ENCODE measurements at places on chromosomes 5 and 9.

DNA sequence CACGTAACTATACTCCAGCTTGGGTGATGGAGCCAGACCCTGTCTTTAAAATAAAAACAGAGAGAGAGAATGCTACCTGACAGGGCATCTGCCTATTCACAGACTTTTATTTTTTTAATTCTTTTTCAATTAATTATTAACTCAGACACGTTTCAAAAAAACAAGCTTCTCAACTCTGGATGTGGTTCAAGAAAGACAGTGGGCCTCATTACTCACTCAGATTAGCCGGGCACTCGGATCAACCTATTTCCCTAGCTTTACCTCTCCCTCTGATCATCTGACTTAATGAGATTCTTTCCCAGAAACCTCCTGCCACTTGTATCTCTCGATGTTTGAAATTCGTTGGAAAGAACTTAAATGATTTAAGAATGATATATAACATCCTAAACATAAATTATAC lies 134.1 kb downstream of the TRPM6 start:
- DNase-seq = no peak

DNA sequence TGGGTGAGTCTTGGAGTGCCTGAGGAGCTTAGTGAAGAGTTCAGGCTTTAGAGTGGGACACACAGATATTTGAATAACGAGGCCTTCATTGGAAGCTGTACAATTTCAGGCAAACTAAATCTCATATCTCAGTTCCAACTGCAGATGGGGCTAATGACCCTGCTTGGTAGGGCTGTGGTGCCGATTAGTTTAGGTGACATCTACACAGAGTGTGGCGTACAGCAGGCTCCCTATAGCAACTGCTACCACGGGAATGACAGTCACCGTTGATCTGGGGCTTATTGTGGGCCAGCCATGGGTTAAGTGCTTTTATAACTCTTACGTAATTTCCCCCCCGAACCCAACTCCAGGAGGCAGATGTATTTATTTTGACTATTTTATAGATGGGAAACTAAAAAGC lies 70.8 kb downstream of the FAT2 start:
- no peak for DNase-seq

- DNase-seq = no peak
Observed at GRCh38 chr5:174698156-174698555, 26.2 kb upstream of the MSX2 start.

DNA sequence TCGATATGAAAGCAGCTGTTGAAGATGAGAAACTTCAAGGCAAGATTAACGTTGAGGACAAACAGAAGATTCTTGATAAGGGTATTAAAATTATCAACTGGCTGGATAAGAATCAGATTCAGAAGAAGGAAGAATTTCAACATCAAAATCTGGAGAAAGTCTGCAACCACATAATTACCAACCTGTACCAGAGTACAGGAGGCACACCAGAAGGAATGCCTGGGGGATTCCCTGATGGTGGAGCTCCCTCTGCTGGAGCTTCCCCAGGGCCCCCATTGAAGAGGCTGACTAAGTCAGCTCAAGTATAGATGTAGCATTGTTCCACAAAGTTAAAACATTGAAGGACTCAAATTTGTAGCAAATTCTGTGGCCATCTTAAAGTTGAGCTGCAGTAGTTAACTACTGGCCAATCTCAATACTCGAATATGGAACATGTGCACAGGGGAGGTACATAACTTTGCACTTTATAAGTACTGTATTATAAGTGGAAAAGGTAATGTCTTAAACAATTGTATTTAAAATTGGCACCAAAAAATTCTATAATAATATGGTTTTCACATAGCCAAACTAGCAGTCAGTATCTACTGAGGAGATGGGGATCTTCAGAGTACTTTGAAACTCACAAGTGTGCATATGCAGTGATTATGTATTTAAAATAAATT lies 237.5 kb downstream of the CHSY3 start:
- DNase-seq = no peak

GRCh38 chr5:67880876-67881275 lies 334.7 kb upstream of the PIK3R1 start:
- DNase-seq = no peak

- DNase-seq = no peak
Observed at GRCh38 chr9:3576328-3576727, 50.5 kb upstream of the RFX3 start.

DNA sequence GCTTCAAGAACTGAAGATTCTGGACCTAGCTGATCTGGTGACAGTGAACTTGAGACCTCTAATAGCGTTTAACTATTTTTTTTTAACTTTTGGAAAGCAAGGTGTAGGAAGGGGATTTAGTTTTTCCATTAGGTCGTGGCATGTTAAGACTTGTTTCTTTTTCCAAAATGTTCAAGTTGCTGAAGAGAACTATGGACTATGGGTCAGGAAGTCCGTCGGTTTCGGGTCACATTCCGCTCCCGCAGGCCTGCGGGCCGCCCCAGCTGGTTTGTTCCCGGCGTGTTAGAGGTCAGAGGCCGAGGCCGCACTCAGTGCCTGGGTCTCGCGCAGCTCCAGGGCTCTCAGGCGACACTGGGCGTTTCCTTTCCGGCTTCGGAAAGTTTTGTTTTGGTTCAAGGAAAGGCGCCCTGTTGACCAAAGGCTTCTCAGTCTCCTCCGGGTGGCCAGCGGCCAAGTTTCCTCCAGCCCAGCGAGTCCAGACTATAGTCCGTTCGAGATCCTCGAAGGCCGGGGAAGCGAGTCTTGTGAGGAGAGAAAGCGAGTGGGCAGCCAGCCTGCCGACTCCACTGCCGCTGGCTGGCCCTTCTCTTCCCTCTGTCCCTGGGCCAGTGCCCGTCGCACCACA lies 586 bp upstream of the FCHO2 start:
- DNase-seq = no peak

DNA sequence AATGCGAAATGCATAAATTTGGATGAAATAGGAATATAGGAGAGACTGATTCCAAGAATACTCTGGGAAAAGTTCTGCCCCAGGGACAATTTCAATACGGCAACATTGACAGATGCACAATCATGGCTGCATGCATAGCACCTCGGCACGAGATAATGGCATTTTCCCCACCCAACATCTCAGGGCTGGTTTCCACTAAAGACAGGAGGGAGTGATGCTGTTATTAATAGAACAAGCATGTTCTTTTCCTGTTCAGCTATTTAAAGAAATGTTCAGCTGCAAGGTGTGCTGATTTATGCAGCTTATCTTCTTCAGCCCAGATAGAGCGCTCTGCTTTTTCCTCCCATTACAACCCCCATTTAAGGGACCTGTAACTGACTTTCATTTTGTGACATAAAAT lies 740.2 kb downstream of the TLR4 start:
- DNase-seq = no peak

DNA sequence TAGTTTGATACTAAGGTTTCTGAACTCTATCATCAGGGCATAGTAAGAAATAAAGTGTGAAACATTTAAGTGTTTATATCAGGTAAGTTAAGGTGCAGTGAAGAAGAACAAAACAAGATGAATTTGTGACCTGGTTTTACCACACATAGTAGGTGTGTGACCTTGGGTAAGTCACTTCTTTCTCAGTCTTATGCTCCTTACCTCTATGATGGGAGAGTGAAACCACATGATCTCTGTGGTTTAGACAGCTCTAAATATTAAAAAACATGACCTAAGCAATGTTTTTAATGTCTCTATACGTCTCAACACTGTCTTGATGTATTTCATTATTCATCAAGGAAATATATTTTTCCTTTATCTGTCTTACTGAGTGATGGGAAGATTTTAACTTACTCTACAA lies 629.6 kb upstream of the DMAC1 start:
- no peak for DNase-seq

DNA sequence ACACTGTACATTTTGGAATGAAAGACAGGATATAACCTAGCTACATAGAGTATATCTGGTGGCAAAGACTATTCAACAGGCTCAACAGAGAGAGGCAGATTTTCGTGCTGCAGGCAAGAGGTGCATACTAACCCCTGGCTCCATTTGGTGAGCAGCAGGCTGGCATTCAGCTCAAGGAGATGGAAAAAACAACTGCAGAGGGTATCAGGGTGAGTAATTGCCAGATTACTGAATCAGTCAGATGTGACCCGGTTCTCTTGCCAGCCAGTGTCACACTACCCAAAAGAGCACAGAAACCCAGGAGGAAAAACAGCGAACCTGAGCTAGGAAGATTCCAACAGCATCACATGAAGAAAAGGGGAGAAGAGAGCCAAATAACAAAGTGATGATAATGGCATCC lies 130.4 kb upstream of the PRLR start:
- no peak for DNase-seq

DNA sequence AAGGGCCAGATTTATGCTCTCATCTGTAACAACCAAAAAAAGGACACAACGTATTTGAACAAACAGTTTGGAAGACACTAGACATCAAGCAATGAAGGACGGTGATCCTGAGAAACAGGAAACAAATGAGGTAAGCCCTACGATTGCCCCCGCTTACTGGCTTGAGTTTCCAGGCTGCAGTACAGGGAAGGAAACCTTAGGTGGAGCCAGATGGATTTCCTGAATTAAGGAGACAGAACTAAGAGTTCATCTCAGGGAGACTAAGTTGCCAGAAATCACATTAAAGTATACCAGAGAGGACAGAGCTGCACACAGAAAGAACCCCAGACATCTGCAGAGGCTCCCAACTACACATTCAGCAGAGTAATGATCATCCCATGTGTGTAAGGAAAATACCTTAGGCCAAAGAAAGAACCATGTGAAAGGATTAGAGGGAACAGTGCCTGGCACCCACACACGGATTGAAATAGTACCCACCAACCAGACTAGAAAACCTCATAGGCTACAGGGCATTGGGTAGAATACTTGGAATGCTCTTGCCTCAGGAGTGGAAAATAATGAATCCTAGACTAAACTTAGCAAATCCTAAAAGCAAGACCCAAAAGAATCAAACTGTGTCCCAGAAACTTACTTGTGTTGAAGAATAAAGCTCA lies 99.3 kb upstream of the NIPBL start:
- DNase-seq = no peak

DNA sequence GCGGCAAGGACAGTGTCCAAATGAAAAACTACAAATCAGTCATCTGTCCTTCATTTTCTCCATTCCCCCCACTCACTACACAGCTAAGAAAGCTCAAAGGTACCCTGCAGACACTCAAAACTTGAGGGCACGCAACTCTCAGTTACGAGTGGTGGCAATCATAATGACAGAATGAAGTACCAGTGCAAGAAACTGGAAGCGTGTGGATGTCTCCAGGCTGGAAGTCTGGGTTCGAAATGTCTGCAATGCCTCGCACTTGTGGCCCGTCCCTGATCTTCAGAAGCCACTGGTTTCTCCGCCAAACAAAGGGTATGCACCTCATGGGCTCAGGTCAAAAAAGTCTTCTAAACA lies 597 bp upstream of the CENPH start:
- DNase-seq = no peak

DNA sequence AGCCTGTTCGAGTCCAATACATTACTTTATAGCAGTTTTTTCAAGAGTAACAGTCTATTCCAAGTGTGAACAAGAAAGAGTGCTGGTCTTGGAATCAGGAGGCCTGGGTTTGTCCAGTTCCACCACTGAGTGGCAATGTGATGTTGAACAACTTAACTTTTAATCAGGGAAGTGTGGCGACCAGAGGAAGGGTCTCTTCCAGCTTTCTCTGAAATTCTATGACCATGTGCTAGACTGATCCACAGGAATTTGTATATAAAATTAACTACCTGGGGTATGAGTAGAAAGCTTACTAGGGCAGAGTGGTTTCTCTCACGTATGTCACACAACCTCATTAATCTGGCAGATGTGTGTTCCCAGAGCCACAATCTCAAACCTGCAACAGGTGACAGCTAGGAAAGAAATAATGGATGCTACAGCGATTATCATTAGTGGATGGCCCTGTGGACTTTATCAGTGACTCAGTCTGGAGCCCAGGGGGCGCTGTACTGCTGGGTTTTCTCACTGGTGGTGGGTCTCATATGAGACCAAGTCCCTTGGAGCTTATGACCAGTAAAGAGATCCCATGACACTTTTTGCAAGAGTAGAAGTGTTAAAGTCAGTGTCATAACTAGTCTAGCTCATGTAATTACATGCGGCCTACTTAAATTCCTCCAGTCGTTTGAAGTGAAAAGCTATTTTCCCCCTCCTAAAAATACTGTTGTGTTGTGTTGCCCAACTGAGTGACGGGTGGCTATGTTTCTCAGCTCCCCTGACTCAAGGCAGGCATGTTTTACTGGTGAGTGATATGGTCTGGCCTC lies 116.5 kb downstream of the GDNF start:
- DNase-seq = no peak

GRCh38 chr9:8815931-8816330 lies 1016.4 kb upstream of the DMAC1 start:
- no peak for DNase-seq

DNA sequence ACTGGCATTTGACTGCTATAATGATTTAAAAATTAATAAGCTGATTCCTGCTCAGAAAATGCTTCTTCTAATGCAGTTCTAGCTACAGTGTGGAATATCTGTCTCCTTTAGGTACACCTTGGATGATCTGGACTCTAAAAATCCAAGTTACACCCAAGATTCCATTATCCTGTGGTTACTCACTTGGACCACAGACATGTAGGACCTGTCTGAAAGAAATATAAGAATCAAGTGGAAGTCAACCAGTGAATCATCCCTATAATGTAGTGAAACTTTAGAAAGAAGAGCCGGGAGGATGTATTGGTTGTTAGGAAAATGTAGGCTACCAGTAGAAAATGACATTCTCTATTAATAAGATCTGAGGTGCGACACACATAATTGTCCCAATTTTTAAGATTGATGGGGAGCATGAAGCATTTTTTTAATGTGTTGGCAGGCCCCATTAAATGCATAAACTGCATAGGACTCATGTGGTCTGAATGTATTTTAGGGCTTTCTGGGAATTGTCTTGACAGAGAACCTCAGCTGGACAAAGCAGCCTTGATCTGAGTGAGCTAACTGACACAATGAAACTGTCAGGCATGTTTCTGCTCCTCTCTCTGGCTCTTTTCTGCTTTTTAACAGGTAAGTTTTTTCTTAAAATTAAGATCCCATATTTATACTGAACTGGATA lies at the start of gene SPINK6:
Gene SPINK6 (plus strand): TSS at position 512 of the 673 bp plus-strand sequence. CDS start 55 bp downstream, at position 567.
- no peak for DNase-seq

GRCh38 chr5:439636-440035 lies 3.3 kb upstream of the EXOC3 start:
- no peak for DNase-seq

DNA sequence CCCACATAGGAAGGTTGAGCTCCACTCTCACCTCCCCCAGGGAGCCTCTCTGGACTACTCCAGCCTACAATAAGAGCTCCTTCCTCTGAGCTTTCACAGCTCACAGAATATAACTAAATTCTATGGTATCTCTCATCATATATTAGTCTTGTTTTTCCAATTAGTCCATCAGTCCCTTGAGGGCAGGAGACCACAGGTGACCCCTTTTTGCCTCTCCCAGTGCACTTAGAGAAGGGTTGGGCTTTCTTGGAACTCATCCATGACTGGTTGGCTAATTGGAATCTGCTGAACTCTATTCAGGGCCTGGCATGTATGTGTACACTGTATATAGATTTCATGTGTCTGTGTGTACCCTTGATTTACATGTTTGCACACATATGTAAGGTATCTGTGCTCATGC lies 50.4 kb upstream of the ARAP3 start:
- DNase-seq = no peak

DNA sequence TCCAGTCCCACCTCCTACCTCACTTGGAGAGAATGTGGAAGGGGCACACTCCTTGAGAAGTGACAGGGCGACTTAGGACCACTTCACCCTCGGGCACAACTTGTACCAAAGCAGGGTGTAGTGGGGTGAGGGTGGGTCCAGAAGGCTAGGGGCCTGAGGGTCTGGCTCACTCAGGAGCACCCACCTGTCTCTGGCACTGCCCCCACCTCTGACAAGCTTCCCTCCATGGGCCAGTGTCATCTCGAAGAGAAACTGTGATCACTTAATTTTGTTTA lies 76.9 kb upstream of the OLFM1 start:
- no peak for DNase-seq

All from AG04449 (cell line).